B cell (primary cell): ENCODE measurements at places on chromosomes 3 and 15.
A peak's percentile ranks its signal among the peaks of the same experiment; 100 is the strongest.

- DNase-seq = peak; percentile 67
- H3K36me3 ChIP-seq = no peaks in the 10 kb centered on the region
- no peaks in the 10 kb centered on the region for H3K27me3 ChIP-seq
- peak overlapping the region; percentile 68 for H3K4me3 ChIP-seq
These were observed 755 bp downstream of the PTPN9 start for GRCh38 chr15:75578173-75578947.

DNA sequence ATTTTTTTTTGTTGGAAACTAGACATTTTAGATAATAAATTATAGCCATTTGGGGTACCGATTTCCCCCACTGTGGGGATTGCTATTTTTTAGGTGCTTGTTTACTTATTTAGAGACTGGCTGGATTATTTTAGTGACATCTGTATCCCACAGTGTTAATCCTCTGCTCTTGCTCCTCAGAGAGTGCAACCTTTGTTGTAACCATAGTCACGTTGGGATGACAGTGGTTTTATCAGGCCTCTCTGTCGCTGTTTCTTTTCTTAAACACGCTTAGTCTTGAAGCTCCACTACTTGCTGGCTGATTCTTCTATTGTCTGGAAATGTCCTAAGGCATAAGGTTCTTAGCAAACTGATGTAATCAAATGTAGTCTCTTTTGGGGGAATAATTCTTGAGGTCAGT lies 451.6 kb upstream of the SEMA6D start:
- no peaks in the 10 kb centered on the region for H3K27me3 ChIP-seq
- no peak for DNase-seq
- H3K4me1 ChIP-seq = no peaks in the 10 kb centered on the region
- H3K4me3 ChIP-seq = no peak overlapping the region

GRCh38 chr3:35120026-35120425 lies 519.3 kb upstream of the ARPP21 start:
- DNase-seq = no peak
- no peak overlapping the region for H3K27ac ChIP-seq
- no peaks in the 10 kb centered on the region for H3K36me3 ChIP-seq
- H3K4me1 ChIP-seq = no peaks in the 10 kb centered on the region
- no peaks in the 10 kb centered on the region for H3K27me3 ChIP-seq
- H3K4me3 ChIP-seq = no peak overlapping the region

- H3K4me3 ChIP-seq = no peak overlapping the region
- H3K4me1 ChIP-seq = no peaks in the 10 kb centered on the region
- H3K36me3 ChIP-seq = peaks cover 2% of the 10 kb centered on the region
- H3K27ac ChIP-seq = no peak overlapping the region
These were observed 88.7 kb downstream of the CBLB start for GRCh38 chr3:105780107-105780506.

GRCh38 chr3:67648229-67648628 lies 6.2 kb downstream of the SUCLG2 start:
- no peak overlapping the region for H3K4me3 ChIP-seq
- peaks cover 20% of the 10 kb centered on the region for H3K4me1 ChIP-seq
- DNase-seq = no peak
- H3K27me3 ChIP-seq = no peaks in the 10 kb centered on the region
- H3K27ac ChIP-seq = no peak overlapping the region

GRCh38 chr15:63312286-63312685 lies 34.9 kb downstream of the APH1B start:
- no peak overlapping the region for H3K27ac ChIP-seq
- no peaks in the 10 kb centered on the region for H3K4me1 ChIP-seq
- H3K4me3 ChIP-seq = no peak overlapping the region

GRCh38 chr15:74411686-74412085 lies 22.1 kb downstream of the SEMA7A start:
- H3K36me3 ChIP-seq = peaks cover 68% of the 10 kb centered on the region
- peaks cover 26% of the 10 kb centered on the region for H3K4me1 ChIP-seq
- H3K4me3 ChIP-seq = no peak overlapping the region
- DNase-seq = no peak
- H3K27me3 ChIP-seq = no peaks in the 10 kb centered on the region

GRCh38 chr15:77816983-77817382 lies 184.3 kb upstream of the LINGO1 start:
- no peaks in the 10 kb centered on the region for H3K4me1 ChIP-seq
- DNase-seq = no peak
- H3K36me3 ChIP-seq = no peaks in the 10 kb centered on the region
- H3K4me3 ChIP-seq = no peak overlapping the region
- H3K27ac ChIP-seq = no peak overlapping the region

GRCh38 chr3:193831495-193832455 lies 238.8 kb downstream of the OPA1 start:
- peaks cover 14% of the 10 kb centered on the region for H3K4me1 ChIP-seq
- no peak overlapping the region for H3K4me3 ChIP-seq
- peak; percentile 71 for DNase-seq
- peak overlapping the region; percentile 54 for H3K27ac ChIP-seq
- H3K36me3 ChIP-seq = no peaks in the 10 kb centered on the region

GRCh38 chr3:148718982-148719862 lies 21.5 kb downstream of the AGTR1 start:
- H3K4me3 ChIP-seq = no peak overlapping the region
- H3K27me3 ChIP-seq = no peaks in the 10 kb centered on the region
- no peaks in the 10 kb centered on the region for H3K4me1 ChIP-seq
- H3K27ac ChIP-seq = no peak overlapping the region
- DNase-seq = no peak
- H3K36me3 ChIP-seq = no peaks in the 10 kb centered on the region

- no peak overlapping the region for H3K4me3 ChIP-seq
- no peak for DNase-seq
- H3K27ac ChIP-seq = no peak overlapping the region
- no peaks in the 10 kb centered on the region for H3K27me3 ChIP-seq
- no peaks in the 10 kb centered on the region for H3K4me1 ChIP-seq
These were observed 104.0 kb downstream of the NR1I2 start for GRCh38 chr3:119885746-119886530.

DNA sequence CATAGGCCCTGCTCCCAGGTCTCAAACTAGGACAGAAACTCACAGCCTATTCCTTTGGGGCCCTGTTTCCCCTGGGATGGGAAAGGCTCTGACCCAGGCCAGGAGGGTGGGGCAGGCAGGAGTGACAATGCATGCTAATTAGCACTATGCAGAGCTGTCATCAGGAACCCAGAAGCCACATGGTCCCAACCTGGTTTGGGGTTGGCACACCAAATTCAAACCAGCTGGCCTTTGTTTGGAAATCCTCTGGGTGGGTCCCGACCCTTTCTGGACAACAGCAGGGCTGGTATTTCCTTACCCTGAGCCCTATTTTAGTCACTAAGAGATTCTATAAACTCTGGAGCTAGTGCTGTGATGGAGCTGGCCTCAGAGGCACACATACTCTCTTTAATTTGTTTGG lies 166.2 kb downstream of the LRTM1 start:
- no peaks in the 10 kb centered on the region for H3K27me3 ChIP-seq
- H3K36me3 ChIP-seq = no peaks in the 10 kb centered on the region
- H3K4me1 ChIP-seq = no peaks in the 10 kb centered on the region
- H3K4me3 ChIP-seq = no peak overlapping the region

- H3K4me1 ChIP-seq = no peaks in the 10 kb centered on the region
- no peak overlapping the region for H3K27ac ChIP-seq
- DNase-seq = no peak
- H3K36me3 ChIP-seq = no peaks in the 10 kb centered on the region
- H3K27me3 ChIP-seq = no peaks in the 10 kb centered on the region
- H3K4me3 ChIP-seq = no peak overlapping the region
These were observed 171.3 kb upstream of the GADL1 start for GRCh38 chr3:31065765-31066164.
